Nephron progenitor cell (in vitro differentiated cells): ENCODE measurements at places on chromosomes 7 and 10.

DNA sequence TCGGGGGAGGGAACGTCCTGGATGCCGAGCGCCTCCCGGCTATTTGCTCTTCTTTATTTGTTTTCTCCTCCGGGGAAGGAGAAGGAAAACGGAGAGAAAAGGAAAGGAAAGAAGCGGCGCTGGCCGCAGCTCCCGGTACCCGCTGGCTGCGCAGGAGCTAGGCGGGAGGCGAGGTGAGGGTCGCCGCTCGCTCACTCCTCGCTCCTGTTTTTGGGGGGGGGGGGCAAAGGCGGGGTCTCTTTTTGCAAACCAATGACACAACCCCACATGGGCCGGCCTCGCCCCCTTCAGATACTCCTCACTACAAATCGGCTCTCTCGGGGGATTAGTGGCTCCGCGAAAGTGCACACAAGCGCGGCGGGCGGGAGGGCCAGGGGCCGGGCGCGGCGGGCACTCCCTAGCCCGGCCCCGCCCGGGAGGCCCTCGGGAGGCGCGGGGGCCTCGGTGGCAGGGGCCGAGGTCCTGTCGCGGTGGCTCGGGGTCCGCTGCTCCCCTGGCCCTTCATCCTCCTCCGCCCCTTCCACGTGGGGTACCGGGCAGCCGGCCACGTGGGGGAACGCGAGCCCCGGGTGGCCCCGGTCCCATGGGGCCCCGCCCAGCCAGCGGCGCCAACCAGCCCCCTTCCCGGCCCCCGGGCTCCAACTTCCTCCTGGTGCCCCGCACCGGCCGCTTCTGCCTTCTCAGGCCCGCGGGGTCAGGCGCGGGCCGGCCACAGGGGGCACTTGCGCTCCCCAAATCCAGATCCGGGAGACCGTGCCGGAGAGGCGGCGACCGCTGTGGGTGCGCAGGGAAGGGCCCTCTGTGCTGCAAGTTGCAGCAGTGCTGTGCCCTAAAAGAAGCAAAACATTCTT lies 718 bp upstream of the CTBP2 start:
- peak; percentile 82 for DNase-seq

DNA sequence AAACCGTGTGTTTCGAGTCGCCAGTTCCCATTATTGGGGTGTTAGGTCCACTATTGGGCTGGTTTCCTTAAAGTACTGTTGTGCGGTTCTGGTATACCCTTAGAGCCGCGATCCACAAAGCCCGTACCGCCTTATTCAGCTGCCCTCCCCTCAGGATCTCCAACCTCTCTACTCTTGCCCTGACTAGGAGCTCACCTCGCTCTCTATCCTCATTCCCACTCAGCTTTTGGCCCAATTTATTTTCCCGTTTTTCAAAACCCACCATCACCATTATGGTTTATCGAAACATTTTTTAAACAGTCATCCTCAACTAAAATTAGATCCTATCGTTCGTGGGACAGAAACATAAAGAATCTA lies 461 bp upstream of the ETV1 start:
- DNase-seq: no peak

DNA sequence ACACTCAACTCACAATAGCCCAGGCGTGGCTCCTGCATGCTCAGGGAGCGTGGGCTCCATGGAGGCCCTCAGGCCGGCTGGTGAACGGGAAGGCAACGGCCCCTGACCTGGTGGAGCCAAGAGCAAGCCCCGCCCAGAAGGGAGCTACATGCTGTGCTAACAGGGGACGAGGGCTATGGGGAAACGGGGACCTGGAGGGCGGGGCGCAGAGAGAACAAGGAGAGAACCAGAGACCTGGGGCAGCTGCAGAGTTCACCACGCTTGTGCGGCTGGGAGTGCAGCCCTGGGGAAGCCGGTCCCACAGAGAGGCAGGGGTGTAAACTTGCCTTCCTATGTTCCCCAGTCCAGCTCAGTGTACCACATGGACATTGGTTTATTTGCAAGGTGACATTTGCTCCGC lies 69.2 kb upstream of the PPP2R2D start:
- no peak for DNase-seq

- DNase-seq: peak; percentile 6
Measured at GRCh38 chr10:33539116-33539515, 204.6 kb upstream of the NRP1 start.

DNA sequence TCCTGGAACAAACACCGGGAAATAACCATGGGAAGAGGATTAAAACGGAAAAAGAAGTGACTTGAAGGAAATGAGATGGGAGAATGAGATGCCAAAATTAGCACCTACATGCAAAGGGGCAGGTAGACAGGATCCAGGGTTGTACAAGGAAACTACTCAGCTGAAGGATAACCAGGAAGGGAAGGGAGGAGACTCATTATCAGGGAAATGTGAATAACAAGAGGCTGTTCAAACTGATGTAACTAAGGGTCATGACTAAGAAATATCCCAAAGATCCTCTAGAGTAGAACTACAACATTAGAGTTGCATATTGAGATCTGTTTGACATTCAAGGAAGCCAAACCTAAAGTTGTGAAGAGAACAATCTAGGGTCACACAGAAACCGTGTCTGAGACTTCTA lies 166.2 kb upstream of the SP8 start:
- DNase-seq: no peak

- DNase-seq: no peak
Measured at GRCh38 chr10:71025535-71025934, 137.2 kb upstream of the PCBD1 start.

GRCh38 chr10:114638821-114639625 lies 19.1 kb downstream of the ABLIM1 start:
- no peak for DNase-seq

- peak; percentile 34 for DNase-seq
Measured at GRCh38 chr10:79137300-79137756, 68.6 kb downstream of the ZMIZ1 start.

- no peak for DNase-seq
Measured at GRCh38 chr10:68543004-68543918, 15.9 kb upstream of the SLC25A16 start.

DNA sequence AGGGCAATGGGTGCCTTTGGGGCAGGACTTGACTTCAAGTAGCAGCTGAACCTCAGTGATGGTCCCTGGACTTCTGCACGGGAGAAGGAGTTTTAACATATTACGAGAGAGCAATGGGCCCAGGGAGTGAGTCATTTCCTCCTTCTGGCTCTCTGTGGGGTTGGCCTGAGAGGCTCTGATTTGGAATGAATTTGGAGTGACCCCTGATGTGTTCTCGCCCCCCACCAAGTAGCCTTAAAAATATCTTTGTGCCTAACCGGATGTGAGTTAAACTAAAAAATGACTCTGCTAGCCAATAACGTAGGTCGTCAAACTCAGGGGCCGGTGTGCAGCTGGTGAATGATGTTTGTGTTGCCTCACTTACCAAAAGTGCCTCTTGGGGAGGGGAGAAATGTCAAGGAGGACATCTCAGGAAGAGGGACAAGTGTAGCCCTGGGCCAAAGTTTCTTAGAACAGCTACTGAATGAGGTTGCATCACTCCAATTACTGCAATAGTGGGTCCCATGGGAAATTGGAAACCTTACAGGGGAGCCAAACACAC lies 656.6 kb downstream of the INHBA start:
- DNase-seq: no peak

- DNase-seq: peak; percentile 81
Measured at GRCh38 chr10:30392564-30392990, 41.4 kb upstream of the MAP3K8 start.

DNA sequence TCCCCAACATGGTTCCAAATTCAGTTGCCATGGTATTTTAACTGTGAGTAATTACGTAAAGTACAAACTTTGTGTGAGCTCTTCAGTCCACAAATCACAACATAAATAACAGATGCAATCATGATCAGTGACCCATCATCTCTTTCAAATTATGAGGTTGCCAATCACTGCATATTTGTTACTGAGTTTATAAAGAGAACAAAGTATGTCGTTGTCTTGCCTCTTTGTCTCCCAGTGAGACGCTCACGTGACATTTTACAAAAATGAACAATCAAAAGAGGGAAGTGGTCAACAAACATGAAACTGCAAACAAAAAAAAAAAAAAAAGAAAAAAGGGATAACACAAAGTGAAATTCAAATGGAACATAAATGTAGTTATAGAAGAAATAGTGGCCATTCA lies 122.7 kb upstream of the PDSS1 start:
- DNase-seq: no peak
